Activated CD8-positive, alpha-beta T cell treated with anti-CD3 and anti-CD28 coated beads, Interleukin-2, amount 10 ng/mL, durations not matched to agents 7 days and 5 days (primary cell): ENCODE measurements at places on chromosomes 3 and 15. TPM values are rescaled to one million over a fixed set of nuclear protein-coding genes. Genes with fewer than 3 reads are reported as not detected.

DNA sequence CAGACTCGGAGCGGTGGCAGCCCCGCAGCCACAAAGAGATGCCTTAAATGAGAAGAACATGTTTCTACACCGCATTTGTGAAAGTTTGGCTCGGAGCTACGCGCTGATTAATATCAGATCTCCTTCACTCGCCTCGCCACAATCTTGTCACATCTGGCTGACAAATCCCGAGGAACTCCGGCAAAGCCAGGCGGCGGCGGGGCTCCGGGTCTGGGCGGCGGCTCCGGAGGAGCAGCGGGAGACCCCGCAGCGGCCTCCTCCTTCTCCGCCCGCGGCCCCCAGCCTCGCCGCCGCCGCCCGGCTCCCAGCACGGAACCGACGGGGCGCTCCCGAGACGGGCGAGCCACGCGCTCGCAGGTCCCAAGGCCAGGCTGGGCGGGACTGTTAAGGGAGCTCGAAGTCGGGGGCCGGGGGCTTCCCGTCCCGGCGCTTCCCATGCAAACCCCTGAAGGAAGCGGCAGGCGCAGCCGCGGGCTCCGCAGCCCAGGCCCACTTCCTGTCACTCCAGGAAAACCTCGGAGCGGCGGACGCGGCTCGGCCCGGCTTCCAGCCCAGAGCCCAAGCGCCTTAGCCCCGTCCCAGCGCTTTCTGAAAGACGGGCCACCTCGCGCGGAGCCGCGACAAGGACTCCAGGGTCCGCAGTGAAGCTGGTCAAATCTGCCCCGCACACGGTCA, 1.2 kb downstream of the BNC1 start:
- peaks cover 61% of the 10 kb centered on the region for H3K27me3 ChIP-seq
- H3K36me3 ChIP-seq = no peaks in the 10 kb centered on the region
- H3K4me3 ChIP-seq = peak overlapping the region; percentile 50
- DNase-seq = no peak
- H3K4me1 ChIP-seq = peaks cover 8% of the 10 kb centered on the region

DNA sequence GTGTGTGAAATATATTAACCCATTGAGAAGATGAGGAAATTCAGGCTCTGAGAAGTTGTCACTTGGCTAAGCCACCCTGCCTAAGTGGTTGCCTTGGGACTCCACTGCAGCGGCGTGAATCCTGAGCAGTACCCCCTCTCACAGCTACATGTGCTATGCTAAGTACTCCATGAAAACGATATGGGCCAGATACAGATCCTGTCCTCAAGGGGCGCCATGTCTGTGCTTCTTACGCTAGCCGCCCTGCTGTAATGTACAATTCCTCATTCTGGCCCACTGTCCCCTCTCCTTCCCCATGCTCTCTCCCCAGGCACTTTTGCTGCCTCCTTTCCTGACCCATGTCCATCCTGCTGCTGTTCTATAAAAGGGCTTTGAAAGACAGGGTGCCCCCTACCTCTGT, 140.3 kb downstream of the FEZF2 start:
- DNase-seq = no peak
- H3K27ac ChIP-seq = no peak overlapping the region
- H3K27me3 ChIP-seq = no peaks in the 10 kb centered on the region
- H3K4me3 ChIP-seq = no peak overlapping the region
- H3K4me1 ChIP-seq = no peaks in the 10 kb centered on the region

GRCh38 chr3:64344721-64345207, 119.5 kb upstream of the PRICKLE2 start:
- no peaks in the 10 kb centered on the region for H3K36me3 ChIP-seq
- no peak for DNase-seq
- peaks cover 7% of the 10 kb centered on the region for H3K27me3 ChIP-seq
- H3K27ac ChIP-seq = no peak overlapping the region

DNA sequence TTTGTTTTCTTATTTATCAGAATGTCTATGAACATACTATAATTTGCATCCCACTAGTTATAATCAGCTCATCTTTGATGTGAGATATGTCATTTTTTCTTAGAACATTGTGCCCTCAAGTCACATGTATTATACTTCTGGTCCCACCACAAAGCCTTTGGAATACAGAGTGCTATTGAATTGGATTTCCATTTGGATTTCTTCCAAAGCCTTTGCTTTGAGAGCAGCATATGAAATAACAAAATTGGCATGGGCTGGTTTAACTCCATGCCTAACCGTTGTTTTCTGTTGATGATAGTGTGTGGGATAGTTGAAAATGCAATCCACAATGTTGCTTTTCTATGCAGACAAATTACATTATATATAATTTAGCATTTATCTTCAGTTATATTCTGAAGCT, 284.5 kb upstream of the PLSCR5 start:
- H3K4me1 ChIP-seq = no peaks in the 10 kb centered on the region
- no peaks in the 10 kb centered on the region for H3K36me3 ChIP-seq
- no peak overlapping the region for H3K4me3 ChIP-seq
- DNase-seq = no peak
- no peaks in the 10 kb centered on the region for H3K27me3 ChIP-seq

DNA sequence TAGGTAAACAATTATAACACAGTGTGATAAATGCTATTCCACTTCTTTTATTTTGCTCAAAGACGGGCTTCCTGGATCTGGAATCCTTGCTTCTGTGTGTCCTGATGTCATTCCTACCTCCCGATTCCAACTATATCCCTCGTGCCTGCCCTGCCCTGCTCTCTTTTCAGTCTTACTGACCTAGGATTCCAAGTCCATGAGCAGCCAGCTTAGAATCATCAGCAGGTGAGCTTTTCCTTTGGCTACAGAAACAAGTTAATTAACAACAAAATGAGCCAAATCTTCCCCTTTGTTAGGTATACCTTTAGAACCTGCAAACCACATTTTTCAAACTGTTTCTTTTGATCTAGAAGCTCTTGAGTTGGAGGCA, 21.9 kb upstream of the KPNA1 start:
- peaks cover 82% of the 10 kb centered on the region for H3K36me3 ChIP-seq
- no peaks in the 10 kb centered on the region for H3K27me3 ChIP-seq
- DNase-seq = no peak
- H3K4me3 ChIP-seq = no peak overlapping the region
- H3K27ac ChIP-seq = no peak overlapping the region
- peaks cover 34% of the 10 kb centered on the region for H3K4me1 ChIP-seq

DNA sequence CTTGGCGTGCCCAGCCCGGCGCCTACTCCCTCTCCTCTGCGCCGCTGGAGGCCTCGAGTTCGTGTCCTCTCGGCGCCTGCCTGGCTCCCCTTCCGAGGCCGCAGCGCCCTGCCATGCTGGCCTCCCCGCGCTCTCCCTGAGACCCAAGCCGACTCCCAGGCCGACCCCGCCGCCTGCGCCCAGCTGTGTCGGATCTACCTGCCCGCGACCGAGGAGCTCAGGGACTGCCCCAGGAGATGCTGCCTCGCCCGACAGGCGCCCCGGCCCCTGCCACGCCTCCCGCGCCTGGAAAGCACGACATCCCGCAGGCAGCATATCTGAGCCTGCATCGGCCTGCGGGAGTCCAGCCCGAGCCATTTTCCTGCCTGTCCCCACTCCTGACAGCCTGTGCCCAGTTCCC, 16.1 kb downstream of the PAQR9 start:
- no peak overlapping the region for H3K4me3 ChIP-seq
- peaks cover 39% of the 10 kb centered on the region for H3K27me3 ChIP-seq
- H3K36me3 ChIP-seq = no peaks in the 10 kb centered on the region

GRCh38 chr15:95615436-95615835, 715.1 kb upstream of the NR2F2 start:
- H3K36me3 ChIP-seq = no peaks in the 10 kb centered on the region
- no peak overlapping the region for H3K4me3 ChIP-seq
- no peak for DNase-seq
- H3K4me1 ChIP-seq = no peaks in the 10 kb centered on the region
- peaks cover 3% of the 10 kb centered on the region for H3K27me3 ChIP-seq

- H3K27me3 ChIP-seq = no peaks in the 10 kb centered on the region
- DNase-seq = no peak
- H3K4me3 ChIP-seq = no peak overlapping the region
- no peaks in the 10 kb centered on the region for H3K4me1 ChIP-seq
Observed at GRCh38 chr3:7357101-7357500, 496.2 kb downstream of the GRM7 start.

DNA sequence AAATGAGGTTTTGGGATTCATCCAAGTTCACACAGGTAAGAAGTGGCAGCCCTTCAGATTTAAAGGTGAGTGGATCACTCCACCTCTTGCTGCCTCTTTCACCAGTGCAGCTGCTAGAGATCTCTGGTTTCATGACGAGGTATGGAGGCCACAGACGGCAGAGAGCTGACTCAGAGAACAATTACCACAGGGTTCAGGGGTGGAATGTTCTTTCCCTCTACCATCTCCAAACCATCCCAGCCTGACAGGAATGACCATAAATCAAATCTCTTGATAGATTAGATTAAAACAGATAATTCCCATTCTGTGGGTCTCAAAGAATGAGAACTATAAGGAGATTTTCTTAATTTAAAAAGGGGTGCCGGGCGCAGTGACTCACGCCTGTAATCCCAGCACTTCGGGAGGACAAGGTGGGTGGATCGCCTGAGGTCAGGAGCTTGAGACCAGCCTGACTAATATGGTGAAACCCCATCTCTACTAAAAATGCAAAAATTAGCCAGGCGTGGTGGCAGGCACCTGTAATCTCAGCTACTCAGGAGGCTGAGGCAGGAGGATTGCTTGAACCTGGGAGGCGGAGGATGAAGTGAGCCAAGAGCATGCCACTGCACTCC, 174.2 kb upstream of the ATP11B start:
- H3K4me3 ChIP-seq = no peak overlapping the region
- no peaks in the 10 kb centered on the region for H3K4me1 ChIP-seq
- peaks cover 8% of the 10 kb centered on the region for H3K27me3 ChIP-seq
- DNase-seq = no peak
- no peaks in the 10 kb centered on the region for H3K36me3 ChIP-seq

DNA sequence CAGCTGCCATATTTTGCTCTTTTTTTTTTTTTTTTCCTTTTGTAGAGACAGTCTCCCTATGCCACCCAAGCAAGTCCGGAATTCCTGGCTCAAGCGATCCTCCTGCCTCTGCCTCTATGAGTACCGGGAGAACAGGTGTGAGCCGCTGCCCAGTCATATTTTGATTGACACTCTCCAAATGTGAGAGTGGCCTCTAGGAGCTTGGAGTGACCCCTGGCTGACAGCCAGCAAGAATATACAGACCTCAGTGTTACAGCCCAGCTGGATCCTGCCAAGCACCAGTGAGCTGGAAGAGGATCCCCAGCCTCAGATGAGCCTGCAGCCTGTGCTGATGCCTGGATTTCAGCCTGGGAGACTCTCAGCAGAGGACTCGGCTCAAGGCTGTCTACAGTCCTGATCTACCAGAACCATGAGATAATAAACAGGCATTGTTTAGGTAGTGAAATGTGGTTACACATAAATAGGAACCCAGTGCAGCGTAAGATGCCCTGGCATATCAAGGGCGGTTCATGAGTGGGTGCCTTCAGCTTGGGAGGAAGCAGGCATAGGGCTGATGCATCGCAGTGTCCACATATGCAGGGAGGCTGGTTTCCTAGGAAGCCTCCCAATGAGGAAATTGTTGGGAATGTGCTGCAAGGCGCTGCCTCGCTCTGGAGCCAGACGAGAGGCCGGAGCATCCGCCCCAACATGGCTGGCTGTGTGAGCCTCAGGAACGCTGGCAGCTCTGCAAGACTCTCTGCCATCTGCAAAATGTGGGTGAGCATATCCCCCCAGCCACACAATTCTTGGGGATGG, 38.9 kb upstream of the ATP10A start:
- no peak overlapping the region for H3K4me3 ChIP-seq
- DNase-seq = no peak
- no peaks in the 10 kb centered on the region for H3K27me3 ChIP-seq
- no peaks in the 10 kb centered on the region for H3K36me3 ChIP-seq

DNA sequence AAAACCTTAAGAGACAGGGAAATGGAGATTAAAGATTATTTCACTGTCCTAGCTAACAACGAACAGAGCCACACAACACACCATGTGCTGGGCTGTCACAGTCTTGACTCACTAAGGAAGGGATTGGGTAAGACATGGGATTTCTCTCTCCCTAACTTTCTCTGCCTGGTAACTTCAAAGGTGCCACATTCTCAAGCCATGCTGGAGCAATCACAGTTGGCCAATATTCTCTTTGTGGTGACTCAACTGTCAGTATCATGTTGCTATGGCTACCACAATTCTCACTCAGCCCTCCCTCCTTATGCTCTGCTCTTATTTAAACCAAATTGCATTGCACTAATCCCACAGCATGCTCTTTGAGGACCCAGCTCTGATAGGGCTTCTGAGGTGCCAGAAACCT, 74.0 kb downstream of the OXNAD1 start:
- H3K4me1 ChIP-seq = peaks cover 56% of the 10 kb centered on the region
- H3K27me3 ChIP-seq = no peaks in the 10 kb centered on the region
- DNase-seq = peak; percentile 42

DNA sequence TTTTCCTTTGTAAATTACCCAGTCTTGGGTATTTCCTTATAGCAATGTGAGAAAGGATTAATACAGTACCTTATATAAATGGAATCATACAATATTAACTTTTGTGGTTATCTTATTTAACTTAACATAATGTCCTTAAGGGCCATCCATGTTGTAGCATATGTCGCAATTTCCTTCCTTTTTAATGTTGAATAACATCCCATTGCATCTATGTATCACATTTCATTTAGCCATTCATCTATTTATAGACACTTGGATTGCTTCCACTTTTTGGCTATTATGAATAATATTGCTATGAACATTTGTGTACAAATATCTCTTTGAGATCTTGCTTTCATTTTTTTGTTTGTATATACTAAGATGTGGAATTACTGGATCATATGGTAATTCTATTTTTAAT, 342.2 kb downstream of the PDCD6IP start:
- no peak for DNase-seq
- H3K4me1 ChIP-seq = no peaks in the 10 kb centered on the region
- no peak overlapping the region for H3K4me3 ChIP-seq
- no peaks in the 10 kb centered on the region for H3K27me3 ChIP-seq
- H3K36me3 ChIP-seq = no peaks in the 10 kb centered on the region

DNA sequence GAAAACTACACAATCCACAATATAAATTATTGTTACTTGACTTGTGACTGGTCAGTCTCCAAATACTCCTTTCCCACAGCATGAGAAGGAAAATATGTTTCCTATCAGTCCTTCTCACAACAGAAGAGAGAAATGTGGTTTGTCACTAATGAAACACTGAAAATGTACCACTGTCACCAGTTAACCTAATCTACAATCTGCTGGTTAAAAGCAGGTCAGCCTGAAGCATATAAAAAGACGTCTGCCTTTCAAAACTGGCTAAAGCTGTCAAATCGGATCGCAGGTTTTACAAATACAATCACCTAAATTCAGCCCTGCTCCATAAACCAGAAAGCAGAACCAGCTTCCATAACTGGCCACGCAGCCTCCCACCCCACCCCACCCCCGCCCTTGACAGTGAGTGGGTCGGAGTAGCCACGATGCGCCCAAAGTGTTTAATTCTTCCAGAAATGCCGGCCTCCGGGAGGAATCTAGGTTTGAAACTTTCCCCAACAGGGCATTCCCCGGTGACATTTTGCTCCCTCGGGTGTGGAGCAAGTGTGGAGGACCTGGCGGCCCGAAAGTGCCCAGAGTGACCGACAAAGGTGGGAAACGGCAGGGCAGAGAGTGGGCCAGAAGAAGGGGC, 682 bp downstream of the ETFA start:
- peak overlapping the region; percentile 92 for H3K4me3 ChIP-seq
- no peaks in the 10 kb centered on the region for H3K27me3 ChIP-seq
- H3K4me1 ChIP-seq = peaks cover 29% of the 10 kb centered on the region

GRCh38 chr3:117708601-117709000, 999.0 kb downstream of the TUSC7 start:
- DNase-seq = no peak
- H3K27me3 ChIP-seq = no peaks in the 10 kb centered on the region
- H3K4me1 ChIP-seq = no peaks in the 10 kb centered on the region
- H3K4me3 ChIP-seq = no peak overlapping the region
- no peak overlapping the region for H3K27ac ChIP-seq

- no peak overlapping the region for H3K4me3 ChIP-seq
- H3K27ac ChIP-seq = no peak overlapping the region
- DNase-seq = no peak
- H3K27me3 ChIP-seq = no peaks in the 10 kb centered on the region
Observed at GRCh38 chr3:183148056-183148455, 14.5 kb downstream of the LAMP3 start.

Gene OR5K2
- total RNA-seq = not detected

Gene SCAANT1
- not detected for total RNA-seq

Gene LRRC57
- total RNA-seq = 28.2 TPM
